ENCODE measurements at places on chromosomes 13 and 19.

GRCh38 chr13:96696389-96696900, 297.8 kb downstream of the OXGR1 start:
- no peaks in the 10 kb centered on the region for H3K27me3 ChIP-seq
- no peaks in the 10 kb centered on the region for H3K4me1 ChIP-seq
- H3K4me3 ChIP-seq = no peak overlapping the region
- H3K36me3 ChIP-seq = no peaks in the 10 kb centered on the region

DNA sequence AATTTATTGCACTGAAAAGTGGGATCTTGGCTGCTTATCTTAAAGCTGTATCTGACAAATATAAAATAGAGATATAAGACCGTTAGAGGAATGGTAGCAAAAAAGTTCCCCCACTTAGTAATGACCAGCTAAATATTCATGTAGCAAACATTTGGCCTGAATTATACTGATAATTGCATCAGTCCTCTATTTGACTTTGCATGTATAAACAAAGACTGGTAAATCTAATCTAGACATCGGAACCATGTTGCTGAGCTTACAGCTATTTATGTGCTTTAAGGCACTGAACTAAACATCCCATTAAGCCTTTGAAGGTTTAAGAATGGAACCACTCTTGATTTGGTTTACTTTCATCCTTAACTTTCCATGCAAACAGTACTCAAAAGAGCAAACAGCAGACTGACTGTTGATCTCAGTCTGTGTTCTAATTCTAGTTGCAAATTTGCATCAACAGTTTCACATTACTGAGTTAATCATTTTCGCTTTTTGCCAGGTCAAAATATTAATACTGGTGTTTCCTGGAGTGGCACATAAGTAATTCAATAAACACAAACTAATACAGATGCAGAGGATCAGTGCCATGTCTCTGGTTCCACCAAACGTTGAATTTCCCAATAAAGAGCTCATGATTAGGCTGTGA, 203.5 kb upstream of the HTR2A start:
- H3K27ac ChIP-seq = no peak overlapping the region
- no peaks in the 10 kb centered on the region for H3K27me3 ChIP-seq
- H3K4me3 ChIP-seq = no peak overlapping the region
- no peaks in the 10 kb centered on the region for H3K36me3 ChIP-seq
- no peaks in the 10 kb centered on the region for H3K4me1 ChIP-seq
- DNase-seq = no peak

DNA sequence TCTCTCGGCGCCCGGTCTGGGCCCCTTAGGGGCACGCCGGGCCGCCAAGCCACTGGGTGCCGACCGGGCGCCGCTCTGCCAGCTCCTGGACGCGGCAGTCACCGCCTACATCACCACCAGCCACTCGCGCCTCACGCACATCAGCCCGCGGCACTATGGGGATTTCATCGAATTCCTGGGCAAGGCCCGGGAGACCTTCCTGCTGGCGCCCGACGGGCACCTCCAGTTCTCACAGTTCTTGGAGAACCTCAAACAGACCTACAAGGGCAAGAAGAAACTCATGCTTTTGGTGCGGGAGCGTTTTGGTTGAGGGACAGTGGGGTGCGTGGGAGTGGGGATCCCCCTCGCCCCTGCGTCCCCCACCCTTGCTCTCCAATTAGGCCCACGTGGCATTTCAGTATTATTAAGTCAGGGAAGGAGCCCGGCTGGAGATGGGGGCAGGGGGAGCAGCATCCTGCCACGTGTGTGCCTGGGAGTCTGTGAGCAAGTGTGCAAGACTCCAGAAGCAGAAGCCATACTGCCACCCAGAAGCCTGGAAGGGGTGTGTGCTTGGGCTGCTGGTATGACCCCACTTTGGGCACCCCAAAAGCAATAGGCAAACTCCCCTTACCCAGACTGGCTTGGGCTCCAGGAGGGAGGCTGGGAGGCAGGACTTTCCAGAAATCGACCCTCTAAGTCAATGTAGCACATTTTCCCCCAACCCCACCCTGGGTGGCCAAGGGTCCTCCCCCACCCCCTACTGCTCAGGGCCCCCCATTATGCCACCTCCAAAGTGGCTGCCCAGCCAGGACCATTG, 35.7 kb downstream of the ZSWIM4 start:
- H3K27ac ChIP-seq = no peak overlapping the region
- DNase-seq = no peak
- no peaks in the 10 kb centered on the region for H3K27me3 ChIP-seq
- H3K36me3 ChIP-seq = peaks cover 4% of the 10 kb centered on the region

DNA sequence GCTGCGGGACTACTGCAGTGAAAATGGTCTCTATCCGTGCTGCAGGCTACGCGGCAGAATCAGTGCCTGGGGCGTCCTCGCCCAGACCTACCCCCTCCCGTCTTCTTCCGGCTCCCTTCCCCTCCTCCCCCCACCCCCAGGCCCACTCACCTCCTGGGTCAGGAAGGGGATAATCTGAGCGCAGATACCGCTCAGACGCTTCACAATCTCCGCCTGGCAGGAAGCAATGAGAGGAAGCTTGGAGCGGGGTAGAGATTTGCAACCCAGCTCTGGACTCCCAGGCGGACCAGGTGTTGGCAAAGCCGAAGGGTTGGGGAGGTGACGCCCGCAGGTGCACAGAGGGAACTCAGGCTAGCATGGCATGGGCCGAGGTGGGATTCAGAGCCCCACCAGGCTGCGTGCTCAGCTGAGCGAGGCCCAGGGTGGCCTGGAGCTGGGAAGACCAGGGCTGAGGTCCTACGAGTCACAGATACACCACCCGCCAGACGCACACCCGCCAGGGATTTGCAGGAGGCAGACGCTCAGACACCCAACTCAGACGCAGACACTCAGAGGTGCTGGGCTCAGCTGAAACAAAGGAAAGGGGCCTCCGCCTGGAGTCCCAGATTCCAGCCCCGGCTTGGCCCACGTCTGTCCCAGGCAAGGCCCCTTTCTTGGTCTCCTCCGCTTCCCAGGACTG, 4.1 kb downstream of the TLE2 start:
- H3K4me1 ChIP-seq = peaks cover 38% of the 10 kb centered on the region
- no peaks in the 10 kb centered on the region for H3K36me3 ChIP-seq
- H3K27ac ChIP-seq = no peak overlapping the region
- H3K4me3 ChIP-seq = peak overlapping the region; percentile 35
